Astrocyte (in vitro differentiated cells and primary cell): ENCODE measurements at places on chromosomes 5 and 9. TPM values are rescaled to one million over a fixed set of nuclear protein-coding genes. Genes with fewer than 3 reads are reported as not detected.
A peak's percentile ranks its signal among the peaks of the same experiment; 100 is the strongest.

- DNase-seq: peak; percentile 45
Measured at GRCh38 chr5:159825551-159826051, 90.7 kb upstream of the ADRA1B start.

- no peak for DNase-seq
Measured at GRCh38 chr9:132698989-132699388, 28.7 kb downstream of the GTF3C4 start.

The IL13 gene
- total RNA-seq: not detected in 2 replicates

GRCh38 chr9:17531642-17532254, 47.1 kb upstream of the SH3GL2 start:
- DNase-seq: peak; percentile 14

GRCh38 chr5:9265441-9266287, 280.2 kb downstream of the SEMA5A start:
- DNase-seq: peak; percentile 96

- DNase-seq: peak; percentile 29
Measured at GRCh38 chr5:61053937-61054336, 108.3 kb downstream of the SMIM15 start.

- DNase-seq: no peak
Measured at GRCh38 chr9:14911046-14911445, 818 bp upstream of the FREM1 start.

- DNase-seq: no peak
Measured at GRCh38 chr5:71587766-71588532, 809 bp downstream of the MCCC2 start.

GRCh38 chr5:163245584-163245983, 191.8 kb upstream of the CCNG1 start:
- no peak for DNase-seq

DNA sequence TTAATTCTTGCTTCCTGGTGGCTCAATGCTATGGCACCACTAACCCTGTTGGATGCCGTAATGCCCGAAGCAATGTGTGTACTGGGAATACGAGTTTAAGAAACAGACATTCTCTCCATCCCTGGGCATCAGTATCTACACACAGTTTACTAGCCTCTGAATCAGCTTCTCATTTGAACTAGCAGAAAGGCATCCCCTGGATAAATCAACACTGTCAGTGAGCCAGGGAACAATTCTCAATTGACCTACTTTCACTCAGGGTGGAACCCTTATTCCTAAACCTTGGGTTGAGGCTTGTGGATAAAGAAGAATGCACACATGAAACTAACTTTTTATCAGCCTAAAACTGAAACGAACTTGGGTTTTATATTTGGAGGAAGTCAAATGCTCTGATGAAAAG, 331.0 kb downstream of the GADD45G start:
- DNase-seq: no peak

The TAF11L5 gene
- not detected in 2 replicates for total RNA-seq

The PCDHB16 gene
- 3.2 and 4.4 TPM in 2 replicates for total RNA-seq

DNA sequence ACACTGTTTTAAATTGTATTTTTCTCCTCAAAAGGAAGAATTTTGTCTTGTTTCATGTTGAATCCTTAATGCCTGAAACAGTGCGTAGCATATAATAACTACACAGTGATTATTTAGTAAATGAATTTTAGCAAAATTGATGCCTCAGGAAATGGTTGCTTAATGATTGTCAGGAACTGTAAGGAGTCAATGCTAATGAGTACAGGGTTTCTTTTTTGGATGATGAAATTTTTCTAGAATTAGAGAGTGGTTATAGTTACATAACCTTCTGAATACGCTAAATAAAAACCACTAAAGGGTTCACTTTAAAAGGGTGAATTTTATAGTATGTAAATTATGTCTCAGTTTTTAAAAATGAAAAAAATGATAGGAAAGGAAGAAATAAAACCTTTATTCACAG, 14.9 kb downstream of the FAM151B start:
- no peak for DNase-seq

GRCh38 chr5:171418316-171418981, 998 bp upstream of the FGF18 start:
- DNase-seq: peak; percentile 66

- no peak for DNase-seq
Measured at GRCh38 chr9:100167915-100168654, 69.0 kb downstream of the INVS start.

GRCh38 chr5:96876292-96876850, at the start of gene ERAP2:
ERAP2 (plus strand) TSS chr5:96876500; CDS start chr5:96879686, 3,186 bp downstream.
- DNase-seq: peak; percentile 56
